Umbilical cord (tissue), 2 donors: ENCODE measurements at places on chromosomes 7 and 10.

GRCh38 chr7:150342121-150342408, 636 bp upstream of the RARRES2 start:
- DNase-seq, result no peak

GRCh38 chr7:96189129-96189820, 132.6 kb downstream of the SLC25A13 start:
- DNase-seq, result peak; percentile 34

DNA sequence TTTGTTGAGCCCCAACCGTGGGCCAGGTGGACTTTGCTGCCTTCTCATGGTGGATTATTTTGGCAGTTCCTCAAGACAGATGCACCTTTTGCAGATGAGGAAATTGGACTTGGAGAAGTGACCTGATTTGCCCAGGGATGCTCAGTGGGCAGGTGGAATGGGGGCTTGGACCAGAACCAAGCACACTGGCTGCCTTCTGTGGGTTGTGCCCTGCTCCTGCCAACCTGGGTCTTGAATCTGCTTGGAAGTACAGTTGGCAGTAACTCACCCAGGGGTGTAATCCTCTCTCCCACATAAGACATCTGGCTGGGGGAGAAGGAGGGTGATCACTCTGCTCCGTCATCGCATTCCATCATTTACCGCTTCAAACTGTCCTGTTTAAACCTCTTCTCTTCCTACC, 110.5 kb upstream of the GPR26 start:
- no peak for DNase-seq

DNA sequence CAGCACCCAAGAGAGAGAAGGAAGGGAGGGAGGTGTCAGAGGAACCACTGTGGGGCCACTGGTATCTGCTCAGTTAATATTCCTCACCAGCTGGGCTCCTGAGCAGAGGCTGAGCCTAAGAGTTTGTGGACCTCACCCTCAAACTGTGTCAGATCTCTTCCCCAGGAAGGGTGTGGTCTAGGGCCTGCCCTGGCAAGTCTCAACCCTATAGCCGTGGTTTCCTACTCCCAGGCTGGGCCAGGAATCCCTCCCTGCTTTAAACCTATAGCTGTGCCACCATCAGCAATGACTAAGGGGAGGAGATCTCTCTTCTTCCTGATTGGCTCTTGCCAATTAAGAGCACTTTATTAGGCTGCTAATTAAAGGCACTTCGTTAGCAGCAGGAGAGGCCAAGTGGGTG, 29.9 kb downstream of the POLL start:
- DNase-seq, result peak; percentile 15

GRCh38 chr10:50506861-50507573, 116.7 kb downstream of the SGMS1 start:
- DNase-seq, result no peak

DNA sequence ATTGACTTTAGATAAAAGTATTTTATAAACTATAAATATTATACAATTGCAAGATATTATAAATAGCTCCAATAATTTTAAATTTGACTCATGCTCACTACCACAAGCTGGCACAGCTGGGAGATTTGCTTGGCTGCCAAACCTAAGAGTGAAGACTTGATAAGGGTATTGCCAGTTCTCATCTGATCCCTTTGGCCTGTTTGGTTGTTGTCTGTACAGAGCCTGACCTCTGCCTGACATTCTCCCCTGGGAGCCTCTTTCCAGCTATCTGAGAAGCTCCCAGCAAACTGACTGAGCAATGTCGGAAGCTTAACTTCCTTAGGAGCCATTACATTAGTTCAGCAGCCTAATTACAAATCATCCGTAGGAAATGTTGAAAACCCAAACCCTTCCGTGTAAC, 10.2 kb upstream of the LMOD2 start:
- DNase-seq, result peak; percentile 52

DNA sequence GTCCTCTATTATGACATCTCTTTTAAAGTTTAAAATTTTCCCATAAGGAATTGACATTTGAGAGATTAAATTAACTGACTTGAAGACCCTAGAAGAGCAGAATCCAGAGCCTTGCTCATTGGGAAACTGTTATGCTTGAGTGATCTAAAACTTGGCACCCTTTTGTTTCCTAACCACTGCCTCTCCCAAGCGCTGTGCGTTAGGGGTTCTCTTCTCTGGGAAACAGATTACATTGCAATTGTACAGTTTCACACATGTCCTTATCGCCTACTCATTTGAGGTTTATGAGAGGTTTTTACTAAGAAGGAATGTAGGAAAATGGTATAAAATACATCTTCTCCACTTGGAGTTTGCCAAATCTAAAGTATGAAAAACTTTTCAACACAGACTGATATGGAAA, 126.8 kb upstream of the AMPH start:
- no peak for DNase-seq

- DNase-seq, result no peak
These were observed 64.4 kb downstream of the VSTM4 start for GRCh38 chr10:49050906-49051305.
